ENCODE measurements at places on chromosomes 1 and 21.

DNA sequence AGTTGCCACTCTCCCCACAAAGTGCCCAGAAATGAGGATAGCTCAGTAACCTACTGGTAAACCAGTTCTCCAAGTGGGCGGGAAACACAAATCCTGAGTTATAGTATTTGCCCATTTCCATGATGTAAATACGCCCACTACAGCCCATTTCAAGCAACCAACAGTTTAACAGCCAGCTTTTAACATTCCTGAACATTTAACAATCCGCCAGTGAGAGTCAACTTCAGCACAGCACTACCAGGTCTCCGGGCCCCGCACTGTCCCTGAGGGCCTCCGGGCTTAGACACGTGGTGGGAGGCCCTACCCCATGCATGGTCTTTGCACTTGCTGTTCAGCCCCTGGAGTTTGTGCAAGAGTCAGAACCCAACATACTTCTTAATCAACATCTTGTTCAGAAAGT lies 132.0 kb upstream of the CTTNBP2NL start:
- DNase-seq: no peak

DNA sequence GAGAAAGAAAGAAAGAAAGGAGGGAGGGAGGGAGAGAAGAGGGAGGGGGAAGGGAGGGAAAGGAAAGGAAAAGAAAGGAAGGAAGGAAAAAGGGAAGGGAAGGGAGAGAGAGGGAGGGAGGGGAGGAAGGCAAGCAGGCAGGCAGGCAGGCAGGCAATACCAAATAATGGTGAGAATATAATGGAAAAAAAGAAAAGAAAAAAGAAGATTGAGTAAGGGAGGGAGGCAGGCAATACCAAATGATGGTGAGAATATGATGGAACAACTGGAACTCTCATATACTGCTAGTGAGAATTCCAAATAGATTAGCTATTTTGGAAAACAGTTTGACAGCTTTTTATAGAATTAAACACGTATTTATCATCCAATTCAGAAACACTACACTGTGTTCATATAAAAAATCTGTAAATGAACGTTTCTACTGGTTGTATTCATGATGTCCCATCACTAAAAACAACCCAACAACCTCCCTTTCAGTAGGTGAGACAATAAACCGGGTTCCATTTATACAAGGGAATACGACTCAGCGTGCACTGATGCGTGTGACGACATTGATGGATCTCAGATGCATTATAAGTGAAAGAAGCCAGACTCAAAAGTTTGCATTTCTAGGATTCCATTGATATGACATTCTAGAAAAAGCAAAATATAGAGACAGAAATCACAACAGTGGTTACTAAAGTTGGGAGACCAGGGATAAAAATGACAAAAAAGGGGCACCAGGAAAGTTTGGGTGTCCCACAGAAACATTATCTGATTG lies 226.4 kb downstream of the DSCAM start:
- no peak for DNase-seq

DNA sequence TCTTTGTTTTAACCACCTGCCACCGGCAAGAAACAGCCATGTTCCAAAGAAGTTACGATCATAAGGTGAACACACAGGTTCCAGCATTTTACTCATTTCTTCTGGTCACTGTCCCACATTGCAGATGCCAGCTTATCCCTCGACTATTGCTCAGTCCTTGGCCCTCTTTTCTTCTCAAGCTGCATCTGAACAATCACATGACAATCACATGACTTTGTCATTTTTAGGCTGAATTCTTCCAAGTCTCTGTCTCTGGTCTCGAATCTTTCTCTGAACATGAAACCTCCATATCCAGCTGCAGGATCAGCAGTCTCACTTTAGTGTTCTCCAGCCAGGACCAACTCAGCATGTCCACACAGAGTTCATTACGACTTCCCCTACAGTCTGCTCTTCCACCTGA lies 53.8 kb downstream of the UTP25 start:
- DNase-seq: no peak

DNA sequence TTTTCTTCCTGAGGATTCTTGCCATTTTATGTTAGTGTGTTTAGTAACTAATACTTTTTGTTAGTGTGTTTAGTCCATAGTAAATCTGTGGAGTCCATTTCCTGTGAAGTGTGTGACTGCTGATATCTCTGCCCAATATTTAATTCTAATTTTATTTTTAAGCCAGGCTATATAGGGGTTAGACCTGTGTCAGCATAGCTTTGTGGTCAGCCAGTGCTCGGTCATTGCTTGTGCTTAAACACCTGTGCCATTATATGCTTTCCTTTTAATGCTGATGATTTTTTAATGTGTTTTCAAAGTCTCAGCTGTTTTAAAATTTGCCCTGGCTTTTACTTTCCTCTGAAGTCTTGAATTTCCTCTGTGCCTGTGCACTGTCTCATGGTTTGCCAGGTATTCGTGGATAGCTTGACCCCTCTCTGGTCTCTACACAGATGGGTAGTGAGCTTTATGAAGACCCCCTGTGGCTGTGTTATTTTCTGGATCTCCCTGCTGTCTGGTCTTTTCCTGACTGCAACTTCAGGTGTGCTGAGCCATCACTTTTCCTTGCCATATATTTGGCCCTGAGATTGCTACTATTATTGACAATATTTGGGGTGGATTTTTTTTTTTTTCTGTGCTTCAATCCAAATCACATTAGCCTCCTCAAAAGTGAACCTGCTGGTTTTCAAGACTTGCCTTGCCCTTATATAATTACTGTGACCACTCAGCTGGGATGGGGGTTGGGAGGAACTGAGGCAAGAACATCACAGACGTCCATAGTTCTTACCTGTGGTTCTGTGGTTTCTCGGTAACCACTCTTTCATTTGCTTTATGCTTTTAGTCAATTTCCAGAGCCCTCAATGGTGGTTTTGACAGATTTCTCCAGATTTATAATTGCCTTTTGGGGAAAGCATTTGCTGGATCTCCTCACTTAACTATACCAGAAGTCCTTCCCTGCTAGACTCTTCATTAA lies 59.6 kb downstream of the RPS6KC1 start:
- DNase-seq: no peak

GRCh38 chr1:234541286-234541975 lies 62.5 kb upstream of the TARBP1 start:
- DNase-seq: no peak

DNA sequence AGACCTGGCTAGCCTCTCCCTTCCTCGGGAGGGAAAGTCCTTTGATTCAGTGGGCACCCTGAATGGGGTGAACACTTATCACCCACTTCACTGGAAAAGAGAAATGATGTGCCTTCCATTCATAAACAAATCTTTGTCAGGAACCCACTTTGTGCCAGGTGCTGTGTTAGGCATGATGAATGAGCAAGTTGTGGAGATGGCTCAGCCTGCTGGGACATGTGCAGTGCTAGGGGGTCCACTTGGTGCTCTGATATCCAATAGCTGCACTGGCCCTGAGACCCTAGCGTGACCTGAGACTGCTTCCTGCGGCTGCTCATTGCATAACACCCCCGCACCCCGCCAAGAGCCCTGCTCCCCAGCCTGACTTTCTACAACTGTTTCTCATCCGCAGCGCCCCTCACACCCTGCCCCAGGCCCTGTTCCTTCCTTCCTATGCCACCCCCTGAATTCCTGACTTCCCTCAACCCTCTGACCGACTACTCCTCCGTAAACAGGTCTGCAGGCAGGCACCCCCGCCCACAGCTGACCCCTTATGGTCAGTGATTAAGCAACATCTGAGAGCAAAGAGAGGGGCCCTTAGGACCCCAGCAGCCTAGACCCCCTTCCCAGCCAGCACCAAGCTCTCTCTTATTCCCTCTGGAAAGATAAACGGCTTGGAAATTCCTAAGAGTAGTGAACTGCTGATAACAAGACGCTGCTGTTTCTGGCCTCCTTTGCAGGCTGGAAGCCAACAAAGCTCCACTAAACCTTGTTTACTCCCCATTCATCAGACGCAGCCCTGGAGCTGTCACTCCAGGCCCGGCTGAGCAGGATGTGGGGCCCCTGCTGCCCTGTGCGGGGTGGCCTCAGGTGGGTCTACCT lies 12.9 kb downstream of the CSRP1 start:
- DNase-seq: no peak

DNA sequence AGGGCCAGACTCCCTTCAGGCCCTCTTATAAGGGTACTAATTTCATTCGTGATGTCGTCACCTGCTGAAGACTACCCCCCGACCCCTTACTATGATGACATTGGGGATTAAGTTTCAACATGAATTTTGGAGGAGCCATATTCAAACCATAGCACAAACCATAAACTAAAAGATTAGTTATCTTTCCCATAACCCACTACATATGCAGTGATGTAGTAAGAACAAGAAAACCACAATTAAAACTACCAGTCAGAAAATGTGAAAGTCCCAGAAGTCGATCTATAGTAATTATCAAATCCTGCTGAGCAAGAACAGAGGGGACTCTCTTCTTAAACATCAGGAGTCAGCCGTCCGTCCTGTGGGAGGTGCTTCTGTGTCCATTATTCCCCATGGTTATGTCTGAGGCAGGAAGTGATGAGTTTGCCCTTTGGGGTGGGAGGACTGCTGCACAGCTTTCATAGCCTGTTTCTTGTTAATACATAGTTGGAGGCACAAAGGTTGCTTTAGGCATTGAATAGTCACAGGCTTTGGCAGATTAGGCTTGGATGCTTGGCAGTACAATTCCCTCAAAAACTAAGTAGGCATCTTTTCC lies 35.9 kb upstream of the PTGFRN start:
- no peak for DNase-seq

- no peak for DNase-seq
Measured at GRCh38 chr1:192151176-192151575, 7.1 kb upstream of the RGS18 start.

DNA sequence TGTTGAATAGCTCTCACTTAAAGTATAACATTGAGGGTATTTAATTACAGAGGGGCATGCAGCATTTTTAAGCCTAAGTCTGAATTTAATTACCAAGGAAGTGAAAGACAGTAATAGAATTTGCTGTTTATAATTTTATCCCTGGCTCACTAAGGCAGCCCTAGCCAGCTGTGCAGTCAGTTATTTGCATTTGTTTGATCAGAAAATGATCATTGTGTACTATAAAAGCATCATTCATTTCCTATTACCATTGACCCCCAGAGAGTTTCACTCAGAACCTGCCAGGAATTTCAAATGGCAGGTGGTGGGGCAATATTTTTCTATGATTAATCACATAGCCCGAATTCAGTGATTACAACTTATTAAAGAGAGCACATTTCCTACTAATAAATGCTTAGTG lies 277.1 kb upstream of the KAZN start:
- no peak for DNase-seq

- DNase-seq: no peak
Measured at GRCh38 chr1:183550915-183551314, 39.3 kb downstream of the NCF2 start.

- DNase-seq: no peak
Measured at GRCh38 chr1:181014477-181015250, 8.0 kb downstream of the STX6 start.

DNA sequence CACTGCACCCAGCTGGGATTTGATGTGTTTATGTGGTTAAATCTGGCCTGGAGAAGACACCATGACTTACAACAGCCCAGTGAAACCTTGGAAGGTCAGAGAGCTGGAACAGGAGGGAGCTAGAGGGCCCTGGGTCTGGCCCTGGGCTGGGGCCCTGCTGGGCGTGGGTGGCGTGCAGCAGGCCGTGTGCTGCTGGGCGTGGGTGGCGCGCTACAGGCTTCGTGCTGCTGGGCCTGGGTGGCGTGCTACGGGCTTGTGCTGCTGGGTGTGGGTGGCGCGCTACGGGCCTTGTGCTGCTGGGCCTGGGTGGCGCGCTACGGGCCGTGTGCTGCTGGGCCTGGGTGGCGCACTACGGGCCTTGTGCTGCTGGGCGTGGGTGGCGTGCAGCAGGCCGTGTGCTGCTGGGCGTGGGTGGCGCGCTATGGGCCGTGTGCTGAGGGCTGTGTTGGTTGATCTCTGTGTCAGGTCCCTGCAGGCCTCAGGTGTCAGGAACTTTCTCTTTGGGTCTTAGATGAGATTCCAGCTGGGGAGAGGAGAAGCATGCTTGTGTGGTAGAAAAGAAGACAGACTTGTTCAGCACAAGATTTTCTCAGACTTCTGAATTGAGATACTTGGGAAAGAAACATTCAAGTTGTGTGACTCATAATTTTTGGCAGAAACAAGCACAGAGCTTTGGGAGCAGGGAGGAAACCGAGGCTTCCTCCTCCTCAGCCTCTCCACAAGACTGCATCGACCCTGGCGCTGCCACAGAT lies 66.0 kb downstream of the COL18A1 start:
- no peak for DNase-seq

- no peak for DNase-seq
Measured at GRCh38 chr1:210817385-210818275, 316.3 kb downstream of the KCNH1 start.

- no peak for DNase-seq
Measured at GRCh38 chr1:74502432-74502831, 10.0 kb downstream of the LRRC53 start.

DNA sequence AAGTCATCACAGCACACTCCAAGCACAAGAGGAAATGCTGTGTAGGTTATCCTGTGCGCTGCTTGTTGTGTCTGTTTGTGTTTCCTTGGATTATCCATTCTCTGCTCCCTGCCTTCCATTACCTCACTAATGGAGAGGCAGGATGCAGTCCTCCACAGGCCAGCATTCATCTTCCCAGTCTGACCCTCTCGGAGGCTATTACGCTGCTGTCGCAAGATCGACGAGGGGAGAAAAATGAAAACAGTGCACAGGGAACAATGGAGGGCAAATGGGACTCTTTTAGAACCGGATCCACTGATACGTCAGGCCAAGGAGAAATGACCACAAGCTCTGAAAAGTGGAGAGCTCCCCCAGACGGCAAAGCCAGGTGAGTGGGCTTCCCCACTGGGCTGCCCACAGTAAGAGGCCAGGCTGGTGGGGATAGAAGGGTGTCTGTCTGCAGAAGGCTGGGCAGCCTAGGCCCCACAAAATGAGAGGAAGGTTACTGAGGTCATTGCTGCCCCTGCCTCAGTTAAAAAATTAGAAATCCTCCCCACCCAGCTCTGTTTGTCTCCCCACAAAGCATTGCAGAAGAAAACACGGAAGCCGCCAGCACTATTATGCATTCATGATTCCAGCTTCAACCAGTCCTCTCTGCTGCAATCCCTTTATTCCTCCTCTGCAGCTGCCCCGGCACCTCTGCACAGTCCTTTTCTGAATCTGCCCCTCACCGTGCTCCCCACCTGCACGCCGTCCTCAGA lies 21.7 kb downstream of the LRRN2 start:
- DNase-seq: no peak

GRCh38 chr1:200428482-200429205 lies 18.8 kb upstream of the ZNF281 start:
- DNase-seq: no peak

GRCh38 chr1:206419250-206419649 lies 51.0 kb upstream of the IKBKE start:
- DNase-seq: no peak

GRCh38 chr21:35779690-35780570 lies 280.4 kb downstream of the SETD4 start:
- no peak for DNase-seq
